ENCODE measurements at places on chromosomes 6 and 20.
A peak's percentile ranks its signal among the peaks of the same experiment; 100 is the strongest.

- DNase-seq = no peak
Observed at GRCh38 chr6:17962436-17963031, 24.9 kb downstream of the KIF13A start.

DNA sequence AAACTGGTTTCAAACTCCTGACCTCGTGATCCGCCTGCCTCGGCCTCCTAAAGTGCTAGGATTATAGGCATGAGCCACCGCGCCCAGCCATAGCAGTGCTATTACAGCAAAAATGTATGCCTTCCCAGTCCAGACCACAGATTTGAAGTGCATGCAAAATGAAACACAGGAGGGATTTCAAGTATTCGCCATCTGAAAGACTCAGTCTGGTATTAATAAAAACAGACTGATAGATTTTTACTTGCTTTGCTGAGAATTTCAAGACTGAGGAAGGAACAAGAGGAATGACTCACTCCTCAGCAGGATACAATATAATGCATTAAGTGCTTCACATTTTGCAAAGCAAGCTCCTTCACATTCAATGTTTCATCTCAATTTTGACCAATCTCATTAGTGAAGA, 134.9 kb downstream of the TMEM200A start:
- DNase-seq = no peak

- no peak for DNase-seq
Observed at GRCh38 chr6:34922177-34922663, 33.2 kb downstream of the ANKS1A start.

DNA sequence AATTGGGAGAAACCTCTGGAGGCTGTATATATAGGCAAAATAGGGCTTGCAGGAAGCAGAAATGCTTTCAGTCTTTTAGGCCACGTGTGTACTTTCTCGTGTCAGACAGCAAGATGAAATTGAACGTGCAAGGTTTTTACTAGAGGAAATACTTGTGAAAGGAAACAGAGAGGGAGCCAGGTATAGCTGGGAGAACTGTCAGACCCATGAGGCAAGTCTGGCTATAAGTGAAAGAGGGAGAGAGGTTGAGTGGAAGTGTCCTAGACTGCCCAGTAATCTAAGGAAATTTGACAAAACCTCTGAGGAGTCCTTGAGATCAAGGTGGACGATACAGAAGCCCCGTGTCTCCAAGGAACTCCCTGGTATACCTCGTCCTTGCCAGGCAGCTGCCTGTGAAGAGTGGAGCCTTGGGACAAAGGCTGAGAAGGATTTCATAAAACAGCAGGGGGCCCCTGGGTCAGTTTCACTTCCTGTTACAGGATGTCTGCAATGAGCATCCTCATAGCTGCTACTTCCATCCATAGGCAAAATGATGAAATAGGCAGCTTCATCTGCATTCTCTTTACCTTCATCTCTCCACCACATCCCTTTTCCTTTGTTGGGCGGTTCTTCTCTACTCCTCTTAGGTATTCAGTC, 114.4 kb upstream of the MAP3K7 start:
- no peak for DNase-seq

GRCh38 chr6:73727114-73727513, 31.1 kb downstream of the CD109 start:
- no peak for DNase-seq

DNA sequence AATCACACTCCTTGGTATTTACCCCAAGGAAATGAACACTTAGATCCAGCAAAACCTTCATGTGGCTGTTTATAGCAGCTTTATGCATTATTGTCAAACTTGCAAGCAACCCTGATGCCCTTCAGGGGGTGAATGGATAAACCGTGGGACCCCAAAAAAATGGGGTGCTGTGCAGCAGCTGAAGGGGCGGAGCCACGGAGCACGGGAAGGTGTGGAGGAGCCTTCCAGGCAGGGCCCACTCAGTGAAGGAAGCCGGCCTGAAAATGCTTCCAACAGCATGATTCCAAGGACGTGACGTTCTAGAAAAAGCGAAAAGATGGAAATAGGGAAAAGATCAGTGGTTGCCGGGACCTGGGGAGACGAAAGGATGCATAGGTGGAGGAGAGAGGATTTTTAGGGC, 25.6 kb upstream of the FRMD1 start:
- DNase-seq = no peak

DNA sequence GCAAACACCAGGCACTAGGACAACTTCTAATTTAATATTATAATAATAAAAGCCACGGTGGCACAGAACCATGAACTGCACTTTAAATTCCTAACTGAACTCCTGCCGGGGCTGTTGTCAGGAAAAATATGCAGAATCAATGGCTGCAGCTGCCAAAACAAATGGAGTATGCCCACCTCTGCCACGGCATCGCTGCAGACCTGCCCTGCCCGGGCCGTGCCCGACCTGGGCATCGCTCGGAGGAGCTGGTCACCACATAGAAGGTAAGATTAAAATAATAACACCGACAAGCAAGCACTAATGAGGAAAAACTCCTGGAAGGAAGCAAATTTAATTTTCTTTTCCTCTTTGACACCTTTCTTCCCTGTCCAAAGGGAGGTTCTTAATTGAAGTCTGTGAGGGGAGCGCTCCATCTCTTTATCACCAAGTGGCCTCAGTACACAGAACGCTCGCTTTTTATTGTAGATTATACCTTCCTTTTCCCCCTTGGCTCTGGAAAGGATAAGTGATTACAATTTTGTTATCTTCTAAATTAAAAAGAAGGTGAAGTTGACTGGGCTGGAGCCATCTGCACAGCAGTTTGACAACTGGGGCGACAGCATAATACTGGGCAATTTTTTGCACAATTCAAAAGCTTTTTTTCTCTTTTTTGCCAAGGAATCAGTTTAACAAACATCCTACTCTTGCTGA, 351.3 kb downstream of the ZFAND3 start:
- no peak for DNase-seq

GRCh38 chr20:58378704-58379103, 10.3 kb upstream of the VAPB start:
- DNase-seq = no peak

DNA sequence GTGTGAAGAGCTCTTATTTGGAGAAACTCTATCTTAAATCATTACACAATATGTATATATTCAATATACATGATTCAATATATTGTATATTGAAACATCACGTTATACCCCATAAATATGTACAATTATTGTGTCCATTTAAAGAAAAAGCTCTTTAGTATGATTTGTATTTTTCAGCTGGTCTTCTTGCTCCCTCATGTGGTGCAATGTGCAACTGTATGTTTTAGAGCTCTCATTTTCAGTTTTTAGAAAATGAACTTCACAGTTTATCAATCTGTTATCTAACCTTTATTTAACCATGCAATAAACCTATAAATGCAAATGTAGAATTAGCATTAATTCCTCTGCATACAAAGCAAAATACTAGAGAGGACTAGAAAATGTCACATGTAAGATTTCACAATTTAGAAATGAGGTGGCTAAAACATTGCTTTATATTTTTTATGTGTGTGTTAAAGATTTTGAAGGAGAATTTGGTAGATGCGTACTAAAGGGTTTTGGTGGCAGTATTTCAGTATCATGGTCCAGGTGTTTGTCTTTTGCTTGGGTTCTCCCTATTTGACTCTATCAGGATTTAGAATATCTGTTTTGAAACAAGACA, 167.1 kb downstream of the PHF3 start:
- no peak for DNase-seq

DNA sequence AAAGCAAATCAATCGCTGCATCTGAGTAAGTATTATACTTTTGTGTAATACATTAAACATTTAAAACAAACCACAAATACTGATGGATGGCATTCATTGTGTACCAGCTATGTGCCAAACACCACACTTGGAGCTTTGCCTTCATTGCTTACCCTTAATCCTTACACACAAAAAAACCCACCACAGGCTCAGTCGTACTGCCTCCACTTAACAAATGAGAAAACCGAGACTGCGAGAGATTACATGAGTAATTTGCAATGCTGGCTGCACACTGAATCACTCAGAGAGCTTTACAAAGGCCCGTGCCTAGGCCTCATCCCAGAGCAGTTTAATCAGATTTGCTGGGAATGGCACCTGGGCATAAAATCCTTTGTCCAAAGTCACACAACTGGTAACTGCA, 130.5 kb downstream of the EDN1 start:
- no peak for DNase-seq

- no peak for DNase-seq
Observed at GRCh38 chr20:49964964-49965780, 17.6 kb upstream of the SNAI1 start.

DNA sequence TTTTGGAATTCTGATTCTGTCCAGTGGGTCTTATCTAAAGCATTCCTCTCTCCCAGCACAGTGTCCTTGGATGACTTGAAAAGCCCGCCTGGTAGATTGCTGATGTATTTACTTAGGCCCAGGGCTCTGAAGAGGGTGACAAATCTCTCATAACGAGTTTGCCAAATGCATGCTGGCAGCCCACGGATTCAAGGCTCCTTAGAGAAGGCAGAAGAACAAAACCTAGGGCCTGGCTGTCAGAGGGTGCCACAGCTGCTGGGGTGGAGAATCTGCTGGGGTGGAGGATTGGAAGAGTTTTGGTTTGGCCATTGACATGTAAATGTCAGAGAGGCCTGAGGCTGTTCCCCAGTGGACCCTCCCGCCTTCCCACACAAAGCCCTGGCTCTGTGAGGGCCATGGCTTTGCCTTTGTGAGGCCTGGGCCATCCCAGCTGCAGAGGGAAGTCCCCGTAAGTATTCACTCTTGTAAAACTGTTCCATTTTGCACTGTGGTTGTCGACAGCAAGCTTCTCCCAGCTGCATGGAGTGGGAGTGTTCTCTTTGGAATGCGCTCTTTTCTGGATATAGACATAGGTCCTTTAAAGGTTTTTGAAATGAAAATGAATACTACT, 50.3 kb downstream of the ANKRD6 start:
- DNase-seq = peak; percentile 29

DNA sequence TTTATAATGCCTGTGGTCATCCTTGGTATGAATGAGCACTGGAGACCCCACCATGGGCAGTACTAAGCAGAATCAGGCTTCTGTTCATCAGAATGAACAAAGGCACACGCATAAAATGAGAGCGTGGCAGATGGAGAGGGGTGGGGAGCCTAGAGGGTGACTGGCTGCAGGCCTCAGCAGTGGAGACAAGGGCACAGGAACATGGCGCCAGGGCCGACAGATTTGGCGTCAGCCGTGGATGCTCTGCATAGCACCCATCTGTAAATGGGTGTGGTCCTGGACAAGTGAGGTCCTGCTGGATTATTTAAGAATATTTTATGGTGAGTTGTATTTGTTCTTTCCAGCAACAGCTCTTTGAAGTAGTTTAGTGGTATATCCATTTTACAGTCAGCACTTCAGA, 33.1 kb downstream of the E2F3 start:
- no peak for DNase-seq
